ENCODE measurements at places on chromosomes 2 and 18.

- DNase-seq = no peak
Measured at GRCh38 chr2:160376576-160376975, 117.0 kb downstream of the RBMS1 start.

DNA sequence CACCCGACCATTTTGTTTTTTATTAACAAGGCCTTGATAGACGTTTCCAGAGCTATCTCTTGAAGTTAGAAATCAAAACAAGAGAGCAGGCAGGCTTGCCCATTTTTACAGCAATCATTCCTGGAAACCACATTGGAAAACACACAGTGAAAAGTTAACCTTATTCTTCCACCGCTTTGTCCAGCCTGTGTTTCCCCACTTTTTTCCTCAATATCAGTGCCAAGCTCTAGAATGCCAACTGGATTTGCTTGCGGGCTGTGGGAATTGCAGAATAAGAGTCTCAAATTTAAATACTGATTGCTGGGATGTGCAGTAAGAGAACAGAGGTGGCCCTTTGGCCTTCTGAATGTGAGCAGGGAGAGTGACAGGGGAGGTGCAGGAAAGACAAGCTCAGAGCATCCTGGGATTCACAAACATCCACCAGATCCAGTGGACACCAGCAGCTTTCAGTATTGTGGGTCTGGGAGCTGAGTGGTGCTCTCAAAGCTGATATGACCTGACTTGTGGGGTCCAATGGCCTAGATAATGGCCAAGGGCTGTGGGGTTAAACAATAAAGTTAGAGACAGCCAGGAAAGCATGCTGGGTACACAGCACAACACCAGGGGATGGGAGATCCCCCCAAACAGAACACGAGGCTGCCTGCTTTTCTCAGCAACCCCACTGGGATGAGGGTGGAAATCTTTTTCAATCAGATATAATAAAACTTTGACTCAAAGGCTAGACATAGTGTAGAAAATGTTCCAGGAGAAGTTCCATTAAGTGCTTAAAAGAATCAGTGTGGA is 15.5 kb downstream of the CYP1B1 start:
- no peak for DNase-seq

DNA sequence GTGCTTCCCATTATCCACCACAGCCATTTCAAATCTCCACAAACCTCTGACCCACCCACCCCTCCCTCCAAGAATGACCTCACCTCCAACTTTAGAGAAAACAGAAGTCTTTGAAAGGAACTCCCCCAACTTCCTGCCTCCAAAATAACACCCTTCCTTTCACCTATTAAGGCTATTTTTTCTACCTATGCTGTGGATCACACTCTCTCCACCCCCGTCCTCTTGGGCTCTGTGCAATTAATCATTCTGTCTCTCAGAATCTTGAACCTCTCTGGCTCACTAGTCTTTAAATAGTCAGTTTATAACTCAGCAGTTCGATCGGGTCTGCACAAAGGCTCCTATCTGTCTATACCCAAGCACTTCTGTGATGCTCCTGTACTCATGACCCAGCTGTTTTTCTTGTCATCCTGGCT is 37.3 kb upstream of the XPO1 start:
- DNase-seq = no peak

DNA sequence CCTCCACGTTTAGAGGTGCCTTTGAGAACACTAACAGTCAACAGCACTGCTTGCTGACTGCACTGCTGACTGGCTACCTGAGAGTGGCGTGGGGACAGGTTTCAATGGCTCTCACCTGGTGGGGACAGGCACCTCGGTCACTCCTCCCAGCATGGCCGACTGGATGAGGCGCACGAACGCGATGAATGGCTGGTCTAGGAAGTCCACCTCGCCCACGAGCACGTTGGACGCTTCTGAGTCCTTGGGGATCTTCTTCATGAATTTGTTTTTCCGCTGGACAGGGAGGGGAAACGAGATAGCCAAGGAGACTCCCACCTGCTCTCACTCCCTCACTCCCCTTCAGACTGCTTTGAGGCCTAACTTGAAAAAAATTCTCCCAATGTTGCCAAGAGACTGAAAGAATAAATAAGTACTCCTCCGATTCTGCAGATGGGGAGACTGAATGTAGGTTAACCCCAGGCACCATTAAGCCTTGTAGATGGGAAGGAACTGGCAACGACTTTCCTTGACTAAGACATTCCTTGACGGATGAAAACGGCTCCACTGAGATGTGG is 57.3 kb downstream of the MTHFD2 start:
- no peak for DNase-seq

GRCh38 chr18:10142496-10143160 is 228.8 kb downstream of the VAPA start:
- DNase-seq = no peak

GRCh38 chr2:147845411-147845971 is 662 bp downstream of the ACVR2A start:
- no peak for DNase-seq

DNA sequence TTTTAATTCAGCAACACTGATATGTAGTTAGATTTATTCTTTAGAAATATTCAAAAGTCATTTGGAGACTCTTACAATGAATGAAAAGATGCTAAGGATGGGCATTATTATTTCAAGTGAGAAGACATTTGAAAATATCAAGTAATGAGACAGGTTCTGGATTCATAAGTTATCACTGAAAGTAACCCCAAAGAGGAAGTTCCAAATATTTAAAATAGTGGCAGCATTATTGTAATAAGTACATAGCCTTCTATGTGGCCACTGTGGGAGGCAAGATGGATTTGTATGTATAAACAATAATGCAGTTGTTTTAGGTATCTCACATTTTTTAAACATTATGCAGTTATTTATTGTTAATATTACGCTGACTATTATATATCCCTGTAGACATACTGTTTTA is 29.7 kb downstream of the ZC3H6 start:
- no peak for DNase-seq

DNA sequence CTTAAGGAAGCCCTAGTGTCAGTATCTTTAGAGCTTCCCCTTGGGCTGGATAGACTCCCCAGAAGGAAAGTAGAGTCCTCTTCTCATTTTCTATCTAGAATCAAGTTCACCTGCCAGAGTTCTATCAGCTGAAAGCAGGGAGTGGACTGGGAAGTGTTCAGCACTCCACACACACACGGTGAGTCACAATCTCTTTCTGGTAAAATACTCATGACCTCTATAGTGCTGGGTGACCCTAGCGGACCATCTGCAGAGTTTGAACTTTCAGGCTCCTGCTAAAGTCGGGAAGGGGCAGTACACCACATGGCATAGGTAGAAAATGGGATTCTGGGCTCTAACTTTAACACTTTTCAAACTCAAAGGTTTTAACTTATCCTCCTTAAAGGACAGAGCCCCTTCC is 43.3 kb downstream of the SAP130 start:
- DNase-seq = no peak

DNA sequence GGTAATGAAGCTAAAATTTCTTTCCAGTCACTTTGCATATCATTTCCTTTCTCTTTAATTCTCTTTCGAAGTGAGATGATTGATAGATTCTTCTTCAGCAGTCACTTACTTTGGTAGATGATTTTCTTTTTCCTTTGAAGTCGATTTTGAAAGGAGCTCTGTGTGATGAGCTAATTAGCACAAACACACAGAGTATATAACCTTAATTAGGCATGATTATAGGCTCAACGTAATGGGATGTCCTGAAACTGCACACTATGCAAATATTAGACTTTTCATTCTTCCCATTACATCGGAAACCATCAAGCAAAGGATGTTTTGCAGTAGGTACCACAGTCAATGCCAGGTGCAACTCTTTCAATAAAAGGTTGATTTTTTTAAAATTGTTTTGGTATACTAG is 6.4 kb upstream of the CTLA4 start:
- no peak for DNase-seq

- DNase-seq = peak; percentile 11
Measured at GRCh38 chr2:226600184-226600583, 199.4 kb downstream of the IRS1 start.

- DNase-seq = no peak
Measured at GRCh38 chr18:43531438-43531837, 254.1 kb upstream of the SYT4 start.

GRCh38 chr2:202129841-202130240 is 56.8 kb downstream of the KIAA2012 start:
- DNase-seq = no peak

- DNase-seq = no peak
Measured at GRCh38 chr18:36211612-36212065, 24.3 kb downstream of the MOCOS start.

GRCh38 chr2:190465060-190465459 is 56.9 kb downstream of the MFSD6 start:
- DNase-seq = no peak

DNA sequence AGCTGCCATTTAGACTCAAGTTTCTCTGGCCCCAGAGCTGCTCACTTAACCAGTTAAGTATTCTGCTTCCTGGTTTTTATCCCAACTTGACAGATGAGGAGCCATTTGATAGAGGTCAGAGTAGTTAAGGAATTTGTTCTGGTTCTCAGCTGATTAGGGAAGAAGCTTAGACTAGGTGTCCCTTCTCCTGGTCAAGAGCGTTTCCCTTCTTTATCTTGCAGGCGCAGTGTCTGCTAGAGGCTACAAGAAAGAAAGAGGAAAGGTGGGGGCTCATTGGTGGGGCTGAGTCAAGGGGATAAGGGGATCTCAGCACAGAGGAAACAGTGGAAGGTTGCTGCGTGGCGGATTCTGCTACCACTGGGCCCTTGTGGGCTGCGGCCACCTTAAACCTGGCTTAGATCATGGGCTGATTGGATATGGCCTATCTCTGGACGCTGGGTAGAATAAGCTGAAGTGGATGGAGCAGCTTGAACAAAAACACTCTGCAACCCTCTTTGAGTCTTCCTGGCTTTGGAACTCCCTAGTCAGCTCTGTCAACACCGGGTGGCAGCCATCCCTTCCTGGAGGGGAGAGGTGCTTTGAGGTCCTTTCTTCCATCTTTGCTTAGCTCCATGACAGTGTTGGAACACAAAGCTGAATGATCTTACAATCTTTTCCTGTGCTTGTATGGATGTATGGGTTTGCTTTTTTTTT is 70.8 kb downstream of the QPCT start:
- DNase-seq = peak; percentile 78

DNA sequence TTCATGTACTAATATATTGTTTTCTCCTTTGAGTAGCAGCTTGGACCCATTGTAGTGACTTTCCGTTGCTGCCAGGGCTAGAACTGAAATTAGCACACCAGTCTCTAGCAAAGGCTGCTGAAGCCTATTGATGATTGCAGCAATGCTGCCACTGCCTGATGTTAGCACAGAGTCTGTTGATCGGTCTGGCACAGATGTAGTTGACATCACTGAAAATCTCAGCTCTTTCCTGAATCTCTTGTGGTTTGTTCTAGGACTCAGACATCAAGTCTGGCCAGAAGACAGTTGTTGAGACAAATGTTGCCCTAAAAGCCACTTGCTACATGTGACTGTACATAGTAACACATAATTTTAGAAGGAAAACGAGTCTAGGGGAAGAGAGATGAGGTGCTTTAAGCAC is 47.2 kb downstream of the VAPA start:
- no peak for DNase-seq

- no peak for DNase-seq
Measured at GRCh38 chr2:215354771-215355695, 43.2 kb downstream of the ATIC start.

- peak; percentile 66 for DNase-seq
Measured at GRCh38 chr2:118371515-118371914, 283.2 kb downstream of the INSIG2 start.

- peak; percentile 14 for DNase-seq
Measured at GRCh38 chr18:69636529-69637301, 236.0 kb downstream of the DOK6 start.

GRCh38 chr18:74110976-74111375 is 36.7 kb downstream of the FBXO15 start:
- DNase-seq = no peak

DNA sequence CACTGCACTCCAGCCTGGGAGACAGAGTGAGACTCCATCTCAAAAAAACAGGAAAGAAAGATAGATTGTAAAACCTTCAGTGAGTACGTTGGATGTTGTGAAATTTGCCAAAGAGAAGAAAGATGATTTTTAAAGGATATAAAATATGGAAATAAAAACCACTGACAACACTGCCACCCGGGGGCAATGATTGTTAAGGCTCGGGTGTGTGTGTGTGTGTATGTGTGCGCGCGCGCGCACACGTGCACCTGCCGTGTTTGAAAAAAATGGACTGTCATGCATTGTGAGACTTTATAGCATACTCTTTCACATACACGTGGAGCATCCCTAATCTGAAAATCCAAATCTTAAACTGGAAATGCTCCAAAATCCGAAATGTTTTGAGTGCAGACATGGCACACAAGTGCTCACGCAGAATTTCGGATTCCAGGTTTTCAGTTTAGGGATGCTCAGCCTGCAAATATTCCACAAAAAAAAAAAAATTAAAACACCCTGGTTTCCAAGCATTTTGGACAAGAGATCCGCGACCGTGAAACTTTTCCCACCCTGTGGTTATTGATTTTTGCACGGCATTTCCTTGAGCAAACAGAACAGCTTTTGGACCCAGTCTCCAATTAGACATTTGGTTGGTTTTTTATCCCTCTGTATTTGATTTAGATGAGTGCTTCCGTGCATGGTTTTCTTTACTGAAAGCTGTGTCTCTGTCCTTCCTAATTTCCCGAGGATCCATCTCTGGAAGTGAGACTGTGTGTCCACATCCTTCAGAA is 269.2 kb downstream of the AGAP1 start:
- DNase-seq = no peak

DNA sequence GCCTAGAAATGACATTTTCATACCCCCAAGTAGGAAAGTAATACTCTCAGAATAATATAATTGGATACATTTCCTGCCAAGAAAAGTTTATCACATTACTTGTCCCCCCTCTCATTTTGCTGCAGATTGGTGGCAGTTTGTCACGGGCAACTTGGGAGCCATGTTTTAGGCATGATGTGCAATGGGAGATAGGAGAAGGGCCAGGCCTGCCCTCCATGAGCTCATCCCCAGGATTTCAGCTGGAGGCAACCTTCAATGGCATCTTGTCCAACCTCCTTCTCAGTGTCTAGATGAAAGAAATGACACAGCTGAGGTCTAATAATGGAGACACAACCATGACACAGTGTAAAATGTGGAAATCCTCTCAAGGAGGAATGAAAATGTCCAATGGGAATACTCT is 11.4 kb upstream of the RAB31 start:
- no peak for DNase-seq
